ENCODE measurements at places on chromosomes 2 and 18.

DNA sequence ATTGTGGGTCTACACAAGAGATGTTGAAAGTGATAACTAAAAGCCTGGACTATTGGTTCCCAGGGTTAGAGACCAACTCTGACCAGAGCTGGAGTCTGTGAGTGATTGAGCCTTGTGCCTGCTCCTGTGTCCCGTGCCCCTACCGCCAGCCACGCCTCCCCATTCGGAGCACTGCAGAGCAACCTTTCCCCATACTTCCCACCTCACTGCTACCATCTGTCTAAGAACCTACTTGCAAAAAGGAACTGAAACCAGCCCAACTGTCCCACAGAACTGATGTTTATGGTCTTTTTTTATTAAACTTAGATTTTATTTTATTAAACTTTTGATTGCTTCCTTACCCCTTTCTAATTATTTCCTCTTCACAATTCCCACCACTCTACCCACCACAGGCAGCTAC is 300.3 kb upstream of the MGAT5 start:
- DNase-seq = no peak

- no peak for DNase-seq
Measured at GRCh38 chr2:165055082-165055851, 99.9 kb upstream of the SLC38A11 start.

DNA sequence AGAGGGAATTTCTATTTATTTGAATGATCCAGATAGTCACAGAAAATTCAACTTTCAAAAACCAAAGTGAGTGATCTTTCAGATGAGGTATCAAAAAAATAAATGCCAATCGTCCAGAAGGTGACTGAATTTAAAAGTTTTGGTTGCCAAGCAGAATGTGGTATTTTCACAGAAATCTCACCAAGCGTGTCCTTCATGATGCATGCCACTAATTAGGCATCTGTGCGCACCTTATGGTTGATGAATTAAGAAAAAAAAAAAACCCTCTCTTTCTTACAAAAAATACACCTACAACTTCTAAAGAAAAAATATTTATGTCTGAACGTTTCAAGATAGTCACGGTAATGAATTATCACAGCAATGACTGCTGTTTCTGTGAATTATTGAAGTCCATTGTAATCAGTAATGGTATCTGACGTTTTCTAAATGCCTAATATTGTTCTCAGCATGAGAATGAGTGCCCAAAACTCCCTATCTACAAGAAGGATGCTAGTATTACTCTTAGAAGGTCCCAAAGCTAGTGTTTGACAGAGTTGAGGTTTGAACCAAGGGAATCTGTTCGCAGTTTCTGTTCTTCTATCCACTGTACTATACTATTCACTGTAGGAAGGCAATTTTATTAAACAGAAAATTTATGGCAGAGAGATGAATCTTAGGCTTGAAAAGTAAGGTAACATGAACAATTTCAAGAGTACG is 219.6 kb upstream of the NETO1 start:
- no peak for DNase-seq

DNA sequence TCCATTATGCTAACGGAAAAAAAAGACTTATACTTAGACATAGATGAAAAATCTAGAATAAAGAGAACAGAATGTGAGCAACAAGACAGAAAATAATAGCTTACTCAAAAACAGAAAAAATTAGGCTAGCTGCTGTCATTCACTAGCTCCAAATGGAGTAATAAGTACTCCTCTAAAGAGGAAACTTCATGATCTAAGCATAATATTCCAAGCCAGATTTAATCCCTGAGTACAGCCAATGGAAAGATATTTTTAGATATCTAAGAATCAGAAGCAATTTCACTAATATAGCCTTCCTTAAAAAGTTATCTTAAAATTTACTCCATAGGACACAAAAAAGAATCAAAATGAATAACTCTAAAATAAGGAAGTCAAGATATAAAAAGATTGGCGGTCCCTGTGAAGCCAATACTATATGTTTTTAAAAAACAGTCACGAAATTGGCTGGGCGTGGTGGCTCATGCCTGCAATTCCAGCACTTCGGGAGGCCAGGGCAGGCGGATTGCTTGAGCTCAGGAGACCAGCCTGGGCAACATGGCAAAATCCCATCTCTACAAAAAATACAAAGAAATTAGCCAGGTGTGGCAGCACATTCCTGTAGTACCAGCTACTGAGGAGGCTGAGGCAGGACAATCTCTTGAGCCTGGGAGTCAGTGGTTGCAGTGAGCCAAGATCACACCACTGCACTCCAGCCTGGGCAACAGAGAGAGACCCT is 123.2 kb upstream of the BCL2L11 start:
- DNase-seq = no peak

DNA sequence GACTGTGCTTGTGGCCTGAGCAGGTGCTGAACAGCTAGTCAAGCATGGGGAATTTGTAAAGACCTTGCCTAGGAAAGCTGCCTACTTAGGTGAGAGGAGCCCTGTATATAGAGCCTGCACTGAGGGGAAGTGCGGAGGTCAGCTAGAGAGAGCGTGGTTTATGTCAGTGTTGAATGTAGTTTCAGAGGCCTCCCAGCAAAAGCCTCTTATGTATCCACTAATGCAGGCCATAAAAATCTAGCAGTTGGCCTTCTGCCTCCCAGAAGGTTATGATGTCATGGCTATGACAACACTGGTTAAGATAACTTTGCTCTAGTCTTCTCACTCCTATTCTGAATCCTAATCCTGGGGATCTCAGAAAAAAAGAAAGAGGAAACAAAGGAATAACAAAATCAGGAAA is 88.9 kb downstream of the ASXL3 start:
- DNase-seq = no peak

Data from stimulated activated CD4-positive, alpha-beta T cell treated with anti-CD3 and anti-CD28 coated beads, Interleukin-12 subunit alpha, Interleukin-12 subunit beta, amount 100 ng/mL, for 24 hours (primary cell).